Fibroblast of lung (primary cell): ENCODE measurements at places on chromosomes 3 and 15. TPM values are rescaled to one million over a fixed set of nuclear protein-coding genes. Genes with fewer than 3 reads are reported as not detected.

- no peak for DNase-seq
Measured at GRCh38 chr15:56906766-56907165, 11.7 kb upstream of the TCF12 start.

DNA sequence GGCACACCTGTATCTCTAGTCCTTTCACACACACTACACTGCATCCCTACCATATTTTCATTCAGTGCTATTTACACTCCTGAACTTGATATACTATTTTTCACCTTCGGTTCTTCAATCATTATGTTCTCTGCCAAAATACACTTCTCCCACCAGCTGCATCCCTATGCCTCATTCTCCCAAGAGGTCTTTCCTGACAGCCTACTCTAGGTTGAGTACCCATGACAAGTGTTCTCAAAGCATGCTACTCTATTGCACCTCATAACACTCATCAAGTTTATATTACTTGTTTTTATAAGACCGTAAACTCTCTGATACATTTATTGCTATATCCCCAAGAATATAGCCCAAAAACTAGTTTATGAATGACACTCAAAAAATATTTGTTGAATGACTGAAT is 549.5 kb downstream of the PYDC2 start:
- no peak for DNase-seq

The STXBP5L gene
- not detected in 2 replicates for polyA plus RNA-seq

The IL5RA gene
- polyA plus RNA-seq = not detected in 2 replicates

- DNase-seq = no peak
Measured at GRCh38 chr15:48090115-48090514, 30.7 kb upstream of the SLC24A5 start.

The EPHA3 gene
- polyA plus RNA-seq = 0.09 and 0.23 TPM in 2 replicates

The GNB4 gene
- 56.9 and 83.1 TPM in 2 replicates for polyA plus RNA-seq
